ENCODE measurements at places on chromosomes 3 and 15. TPM values are rescaled to one million over a fixed set of nuclear protein-coding genes. Genes with fewer than 3 reads are reported as not detected.

The SPSB4 gene
- total RNA-seq = 4.9 TPM

The ALDH1A3 gene
- 7.8 TPM for total RNA-seq

The ALPK3 gene
- total RNA-seq = 190 TPM

The UROC1 gene
- not detected for total RNA-seq

The SOX14 gene
- not detected for total RNA-seq

The RAD51 gene
- total RNA-seq = 0.51 TPM

The VWA5B2 gene
- not detected for total RNA-seq

The SHC4 gene
- 3.3 TPM for total RNA-seq

Measured in cardiac septum (tissue), 1 donor.